NCI-H446 (cell line): ENCODE measurements at places on chromosomes 5 and 9.

- DNase-seq, result no peak
Measured at GRCh38 chr9:98494852-98495251, 213.9 kb downstream of the GABBR2 start.

GRCh38 chr5:168771678-168772077 lies 192.5 kb upstream of the PANK3 start:
- no peak for DNase-seq

GRCh38 chr9:127923046-127923445 lies 6.2 kb upstream of the ST6GALNAC4 start:
- DNase-seq, result no peak

GRCh38 chr5:34022121-34022705 lies 14.4 kb upstream of the AMACR start:
- DNase-seq, result no peak

GRCh38 chr9:21265421-21266189 lies 25.8 kb upstream of the IFNA14 start:
- DNase-seq, result no peak

DNA sequence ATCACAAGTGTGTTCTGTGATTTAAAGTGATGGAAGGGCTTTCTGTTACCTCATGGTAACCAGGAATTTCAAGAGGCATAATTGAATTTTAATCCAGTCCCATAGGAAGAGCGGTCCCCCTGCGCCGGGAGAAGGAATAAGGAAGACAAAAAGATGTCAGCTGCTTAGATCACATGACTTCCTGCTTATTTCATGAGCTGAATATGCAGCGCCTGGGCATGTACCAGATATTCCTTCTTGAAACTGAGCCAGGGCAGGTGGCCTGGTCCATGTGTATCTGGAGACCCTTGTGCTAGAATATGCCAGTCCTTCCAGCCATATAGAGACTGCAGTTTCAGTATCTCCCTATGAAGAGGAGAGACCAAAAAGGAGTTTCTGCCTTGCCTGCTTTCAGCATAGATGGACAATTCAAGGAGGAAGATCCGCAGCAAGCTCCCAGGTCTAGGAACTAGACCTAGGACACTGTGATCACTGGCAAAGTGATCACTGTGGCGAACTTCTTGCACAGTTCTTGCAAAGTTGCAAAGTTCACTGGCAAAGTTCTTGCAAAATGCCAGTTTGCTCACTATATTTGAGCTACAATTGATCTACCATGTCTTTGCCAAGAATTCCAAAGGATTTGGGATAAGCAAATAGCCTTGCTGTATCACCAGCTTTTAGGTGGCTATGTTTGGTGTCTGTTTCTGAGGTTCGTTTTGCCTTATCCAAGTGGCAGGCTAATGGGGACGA lies 102.9 kb upstream of the PHYKPL start:
- DNase-seq, result no peak

DNA sequence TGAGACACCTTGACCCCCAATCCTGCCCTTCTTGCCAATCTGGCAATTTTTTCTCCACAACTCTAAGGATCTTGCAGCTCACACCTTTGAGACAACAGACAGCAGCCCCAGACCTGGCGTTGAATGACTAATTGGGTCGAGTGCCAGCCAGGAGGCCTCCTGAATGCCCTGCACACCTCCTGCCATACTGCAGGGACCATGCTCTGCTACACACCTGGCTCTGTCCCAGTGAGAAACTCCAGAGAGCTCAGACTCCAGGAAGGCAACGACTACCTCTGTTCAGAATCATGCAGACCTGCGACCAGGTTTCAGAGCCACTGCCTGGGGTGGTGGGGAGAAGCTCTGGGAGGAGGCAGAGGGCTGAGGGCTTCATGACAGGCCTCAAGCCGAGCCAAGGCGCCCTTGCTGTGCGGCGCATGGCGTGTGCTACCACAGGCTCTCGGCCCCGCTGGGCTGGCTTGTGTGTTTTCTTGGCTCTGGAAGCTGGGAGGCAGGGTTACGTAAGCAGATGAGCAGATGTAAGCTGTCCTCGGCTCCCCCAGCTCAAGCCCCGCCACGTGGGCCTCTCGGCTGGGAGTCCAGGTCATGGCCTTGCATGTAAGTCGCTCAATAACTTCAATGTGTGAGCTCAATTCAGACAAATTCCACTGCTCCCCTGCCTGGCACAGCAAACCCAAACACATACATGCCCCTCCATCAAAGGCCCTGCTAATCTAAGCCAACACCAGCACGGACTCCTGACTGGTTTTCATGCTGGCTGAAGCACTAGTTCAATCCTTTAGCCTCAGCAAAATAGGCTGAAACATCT lies 27.5 kb downstream of the B4GALT1 start:
- peak; percentile 89 for DNase-seq

DNA sequence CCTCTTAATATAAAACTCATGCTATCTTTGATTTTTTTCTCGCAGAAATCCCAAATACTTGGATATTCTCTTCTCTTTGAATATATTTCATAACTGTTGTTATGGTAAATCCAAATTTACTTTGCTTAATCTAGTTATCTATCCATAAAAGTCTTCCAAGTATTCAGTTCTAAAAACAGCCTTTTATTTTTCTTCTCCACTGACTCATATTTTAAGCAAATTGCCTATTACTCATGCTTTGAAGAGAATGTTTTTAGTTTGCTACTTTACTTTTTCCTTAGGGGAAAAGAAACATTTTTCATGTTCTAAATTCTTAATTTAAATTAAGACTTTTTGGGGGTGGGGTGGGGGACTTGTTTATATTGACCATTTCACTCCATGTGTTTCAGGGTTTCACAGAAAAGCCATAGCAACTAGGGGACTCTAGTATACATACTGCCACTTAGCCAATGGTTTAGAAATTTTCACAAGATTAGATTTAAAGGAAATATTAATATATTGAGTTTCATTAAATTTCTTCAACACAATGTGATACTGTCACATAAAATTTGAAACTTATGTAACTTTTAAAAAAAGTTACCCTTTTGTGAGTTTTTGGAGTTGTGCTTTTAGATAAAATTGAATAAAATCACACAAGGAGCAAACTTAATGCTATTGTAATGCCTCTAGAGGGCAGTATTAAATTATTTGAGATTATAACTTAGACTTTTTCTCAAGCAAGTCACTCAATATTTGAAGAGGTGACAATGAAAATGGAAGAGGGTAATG lies 545.8 kb upstream of the ARRDC3 start:
- DNase-seq, result peak; percentile 0

DNA sequence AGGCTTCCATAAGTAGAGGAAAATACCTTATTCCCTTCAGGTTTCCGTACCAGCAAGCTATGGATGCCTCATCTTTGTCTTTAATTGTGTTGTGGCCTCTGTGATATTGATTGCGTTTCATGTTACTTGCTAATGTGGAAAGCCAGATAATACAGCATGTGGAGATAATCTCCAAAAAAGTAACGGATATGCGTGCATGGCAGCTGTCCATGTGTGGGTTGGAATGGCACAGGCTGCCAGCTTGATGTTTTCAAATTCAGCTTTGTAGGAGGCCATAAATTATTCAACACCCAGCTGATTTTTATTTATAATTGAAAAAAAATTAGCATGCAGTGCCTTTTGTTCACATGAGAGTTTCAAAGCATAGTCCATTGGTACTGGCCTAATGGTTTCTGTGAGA lies 144.9 kb downstream of the GIN1 start:
- peak; percentile 40 for DNase-seq

DNA sequence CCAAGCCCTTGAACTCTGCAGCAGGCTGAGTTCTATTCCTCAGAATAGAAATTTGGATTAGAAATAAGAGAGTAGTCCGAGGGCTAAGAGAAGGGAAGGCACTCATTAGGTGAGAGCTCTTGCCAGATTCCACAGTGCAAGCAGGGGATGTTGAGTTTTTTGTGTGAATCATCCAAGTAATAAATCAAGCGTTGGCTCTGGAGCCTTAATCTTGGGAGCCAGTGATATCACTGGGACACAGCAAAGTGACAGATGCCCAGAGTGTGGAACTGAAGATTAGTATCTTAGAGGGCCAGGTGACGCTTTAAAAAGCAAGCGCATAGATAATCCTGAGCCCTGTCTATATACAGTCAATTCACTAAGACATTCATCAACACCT lies 60.3 kb downstream of the FOXD1 start:
- peak; percentile 66 for DNase-seq

GRCh38 chr5:463952-464351 lies 21.0 kb downstream of the EXOC3 start:
- no peak for DNase-seq

GRCh38 chr5:64622991-64623390 lies 67.3 kb upstream of the SHISAL2B start:
- no peak for DNase-seq

DNA sequence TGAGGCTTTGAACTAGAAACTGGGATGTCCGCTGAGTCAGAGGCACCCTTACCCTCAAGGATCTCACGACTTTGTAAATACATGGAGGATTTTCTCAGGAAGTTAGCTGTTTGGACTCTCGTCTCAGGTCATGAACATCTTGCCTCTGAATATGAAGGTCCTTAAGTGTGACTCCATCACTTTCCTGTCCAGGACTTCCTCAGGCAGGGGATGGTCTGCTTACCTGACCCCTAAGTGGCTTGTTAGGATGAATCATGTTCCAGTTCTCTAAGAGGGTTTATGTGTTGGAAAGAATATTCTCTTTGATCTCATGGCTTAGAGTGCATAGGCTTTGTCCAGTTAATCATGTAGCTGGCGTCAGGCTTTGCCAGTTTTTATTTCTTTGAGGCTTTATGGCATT lies 511.7 kb upstream of the KLF4 start:
- no peak for DNase-seq

GRCh38 chr9:130765137-130766020 lies 69.7 kb upstream of the ABL1 start:
- DNase-seq, result no peak

GRCh38 chr5:112979723-112980122 lies 3.1 kb downstream of the DCP2 start:
- no peak for DNase-seq

DNA sequence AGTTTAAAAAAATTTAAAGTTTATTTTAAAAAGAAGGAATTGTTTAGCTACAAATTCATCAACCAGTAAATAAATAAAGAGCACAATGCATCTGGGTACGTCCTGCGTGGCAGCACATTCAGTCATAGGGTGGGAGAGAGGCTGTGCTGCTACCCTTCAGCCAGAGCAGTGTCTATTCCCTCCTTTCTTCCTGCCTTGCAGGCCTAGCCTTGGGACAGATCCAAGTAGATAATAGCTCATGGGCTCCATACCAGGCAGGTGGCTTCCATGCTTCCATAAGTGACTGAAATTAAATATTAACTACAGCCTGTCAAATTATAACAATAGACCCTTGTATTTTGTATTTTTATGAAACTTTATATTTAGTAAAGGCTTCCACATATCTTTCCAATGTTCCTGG lies 408.3 kb upstream of the RGMB start:
- no peak for DNase-seq

DNA sequence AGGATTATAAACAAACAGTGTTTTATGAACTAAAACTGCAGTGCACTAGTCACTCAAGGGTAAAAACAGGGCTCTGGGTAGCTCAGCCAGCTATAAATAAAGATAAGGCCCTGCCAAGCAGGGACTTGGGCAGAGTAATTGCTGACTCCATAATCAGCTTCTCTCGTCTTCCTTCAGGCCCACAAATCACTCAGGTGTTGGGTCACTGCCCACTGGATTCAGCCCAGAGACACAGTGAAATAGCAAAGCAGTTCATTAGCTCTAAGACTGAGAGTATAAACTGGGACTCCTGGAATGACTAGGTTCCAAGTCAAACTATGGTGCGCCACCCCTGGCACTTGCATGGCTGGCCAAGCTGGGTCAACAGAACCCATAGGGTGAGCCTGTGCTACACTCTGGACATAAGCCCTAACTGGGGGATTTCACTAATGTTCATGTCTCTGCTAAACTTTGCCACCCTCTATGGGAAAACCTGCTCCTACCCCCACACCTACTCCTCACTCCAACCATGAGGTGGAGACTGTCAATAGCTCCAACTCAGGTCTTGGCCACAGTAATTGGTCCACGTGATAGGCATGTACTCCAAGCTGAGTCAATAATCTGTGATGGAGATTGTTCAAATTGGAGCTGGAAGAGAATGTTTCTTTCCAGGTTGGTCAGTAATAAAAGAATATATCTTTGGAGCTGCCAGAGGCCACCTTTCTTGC lies 158.5 kb downstream of the SLIT3 start:
- DNase-seq, result no peak

GRCh38 chr5:40224421-40224820 lies 455.3 kb upstream of the PTGER4 start:
- no peak for DNase-seq

DNA sequence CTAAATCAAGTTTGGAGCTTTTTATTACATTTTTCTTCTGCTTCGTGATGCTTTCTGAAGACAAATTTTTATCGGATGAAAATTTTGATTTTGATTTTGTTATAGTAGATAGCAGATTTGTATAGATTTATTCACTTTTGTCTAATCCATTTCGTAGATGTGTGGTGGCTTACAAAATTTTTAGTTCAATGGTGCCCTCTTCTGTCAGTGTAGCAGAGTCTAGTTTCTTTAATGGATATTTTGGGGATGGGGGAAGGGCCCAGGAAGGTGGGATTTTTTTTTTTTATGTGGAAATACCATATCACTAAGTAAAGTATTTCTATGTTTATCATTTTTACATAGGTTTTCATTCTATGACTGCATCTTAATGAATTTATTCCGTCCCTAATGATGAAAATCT lies 259.9 kb upstream of the TARS1 start:
- peak; percentile 17 for DNase-seq

DNA sequence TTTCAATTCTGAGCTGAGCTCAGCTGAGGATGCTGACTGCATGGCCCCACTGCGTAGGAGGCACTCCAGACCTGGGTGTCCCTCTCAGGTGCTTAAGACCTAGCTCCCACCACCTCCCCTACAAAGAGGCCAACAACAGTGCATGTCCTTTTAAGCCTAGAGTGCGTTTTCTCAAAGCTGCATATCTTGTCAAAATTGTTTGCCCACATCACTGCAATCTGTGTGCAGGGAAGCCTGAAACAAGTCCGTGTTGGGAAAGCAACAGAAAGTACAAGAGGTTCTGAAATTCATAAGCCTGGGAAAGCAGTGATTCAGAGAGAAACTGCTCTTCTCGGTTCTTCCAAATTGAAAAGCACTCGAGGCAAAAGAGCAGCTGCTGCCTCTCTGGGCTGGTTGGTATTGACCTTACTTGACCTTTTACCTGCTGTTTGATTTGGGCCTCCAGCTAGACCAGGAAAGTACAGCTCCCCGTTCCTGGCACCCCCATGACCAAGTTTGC lies 238.4 kb downstream of the NR2F1-AS1 start:
- no peak for DNase-seq

GRCh38 chr5:112594095-112594850 lies 143.4 kb upstream of the APC start:
- DNase-seq, result peak; percentile 43

DNA sequence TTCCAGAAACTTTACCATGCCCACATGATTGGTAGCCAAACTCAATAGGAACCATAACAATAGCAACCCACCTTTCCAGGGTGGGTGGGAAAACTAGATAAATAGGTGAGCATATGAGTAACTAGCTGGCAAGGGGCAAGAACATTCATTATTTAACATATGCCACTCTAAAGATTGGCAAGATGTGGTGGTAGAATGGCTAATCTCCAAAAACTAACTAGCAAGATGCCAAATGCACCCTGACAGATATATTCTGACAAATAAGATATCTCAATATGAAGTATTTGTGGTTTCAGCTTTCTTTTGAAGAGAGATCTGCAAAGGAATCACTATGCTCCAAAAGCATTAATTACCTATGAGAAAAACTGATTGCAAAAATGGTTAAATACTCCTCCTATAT lies 895.6 kb downstream of the TLE1 start:
- DNase-seq, result no peak

GRCh38 chr5:7364226-7364875 lies 31.6 kb upstream of the ADCY2 start:
- no peak for DNase-seq
